ENCODE measurements at places on chromosomes 1 and 21. TPM values are rescaled to one million over a fixed set of nuclear protein-coding genes. Genes with fewer than 3 reads are reported as not detected.
A peak's percentile ranks its signal among the peaks of the same experiment; 100 is the strongest.

DNA sequence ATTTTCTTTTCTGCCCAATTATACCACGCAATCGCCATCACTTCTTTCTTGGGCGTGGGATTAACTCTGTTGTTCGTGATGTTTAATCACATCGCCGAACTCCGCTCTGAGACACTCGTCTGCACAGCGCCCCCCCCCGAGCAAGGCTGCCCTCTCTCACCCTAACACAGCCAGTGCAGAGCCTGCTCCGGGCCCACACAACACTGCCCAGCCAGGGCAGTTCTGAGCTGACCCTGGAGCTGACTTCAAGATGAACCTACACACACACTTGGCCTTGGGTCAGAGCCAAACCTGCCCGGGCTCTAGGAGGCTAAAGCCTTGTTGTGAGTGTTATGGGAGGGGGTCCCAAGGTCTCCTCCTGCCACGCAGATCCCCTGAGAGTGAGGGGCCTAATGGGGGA, 64.6 kb upstream of the LRP8 start:
- H3K36me3 ChIP-seq: no peaks in the 10 kb centered on the region
- H3K4me1 ChIP-seq: peaks cover 12% of the 10 kb centered on the region
- no peak overlapping the region for H3K27ac ChIP-seq
- H3K27me3 ChIP-seq: no peaks in the 10 kb centered on the region
- DNase-seq: no peak

Gene TNFSF4
- total RNA-seq: 0.26 TPM

- H3K36me3 ChIP-seq: no peaks in the 10 kb centered on the region
- H3K27ac ChIP-seq: no peak overlapping the region
- H3K4me1 ChIP-seq: no peaks in the 10 kb centered on the region
- DNase-seq: no peak
Observed at GRCh38 chr1:33402206-33402605, 28.7 kb downstream of the PHC2 start.

DNA sequence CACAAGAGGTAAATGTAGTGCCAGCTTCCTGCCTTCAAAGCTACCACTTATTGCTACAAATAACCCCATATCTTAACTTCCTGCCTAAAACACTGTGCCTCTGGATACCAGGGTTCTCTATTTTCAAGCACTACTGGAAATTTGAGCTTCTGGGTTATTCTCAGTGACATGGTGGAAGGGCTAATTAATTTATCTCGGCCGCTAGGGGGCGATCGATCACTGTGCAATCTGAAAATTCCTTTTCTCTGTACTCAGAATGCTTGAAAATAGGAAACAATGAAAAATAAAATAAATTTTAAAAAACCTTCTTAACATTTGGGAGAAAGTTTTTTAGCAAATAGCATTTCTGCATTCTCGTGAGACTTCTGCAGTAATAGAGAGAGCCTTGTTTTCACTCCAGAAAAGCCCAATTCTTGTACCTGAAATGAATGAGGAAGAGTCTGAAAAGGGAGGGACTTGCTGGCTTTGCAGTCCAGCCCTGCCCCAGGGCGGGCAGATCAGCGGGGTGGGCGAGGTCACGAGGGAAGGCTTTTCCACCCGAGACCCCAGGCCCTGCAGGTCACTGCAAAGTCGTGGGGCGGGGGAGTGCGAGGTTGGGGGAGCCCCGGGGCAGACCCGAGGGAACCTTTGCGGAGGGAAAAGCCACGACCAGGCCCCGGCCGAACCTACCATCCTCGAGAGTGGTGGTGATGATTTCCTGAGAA, 276.7 kb downstream of the PCP4 start:
- H3K4me1 ChIP-seq: no peaks in the 10 kb centered on the region
- no peaks in the 10 kb centered on the region for H3K27me3 ChIP-seq
- DNase-seq: peak; percentile 87
- no peak overlapping the region for H3K4me3 ChIP-seq
- no peak overlapping the region for H3K27ac ChIP-seq

- DNase-seq: no peak
- H3K27me3 ChIP-seq: no peaks in the 10 kb centered on the region
- no peak overlapping the region for H3K4me3 ChIP-seq
- no peak overlapping the region for H3K27ac ChIP-seq
- no peaks in the 10 kb centered on the region for H3K36me3 ChIP-seq
- H3K4me1 ChIP-seq: peaks cover 30% of the 10 kb centered on the region
Observed at GRCh38 chr1:27444632-27445031, 45.3 kb downstream of the WASF2 start.

GRCh38 chr1:68321084-68321685, 88.9 kb upstream of the WLS start:
- DNase-seq: peak; percentile 58
- H3K4me3 ChIP-seq: no peak overlapping the region
- H3K4me1 ChIP-seq: no peaks in the 10 kb centered on the region
- H3K27ac ChIP-seq: no peak overlapping the region
- H3K36me3 ChIP-seq: no peaks in the 10 kb centered on the region
- no peaks in the 10 kb centered on the region for H3K27me3 ChIP-seq

Gene KCNK2
- total RNA-seq: not detected

- H3K27ac ChIP-seq: no peak overlapping the region
- H3K4me1 ChIP-seq: no peaks in the 10 kb centered on the region
- H3K4me3 ChIP-seq: no peak overlapping the region
- DNase-seq: no peak
Observed at GRCh38 chr1:199776768-199777497, 250.6 kb upstream of the NR5A2 start.

Gene ZNF672
- total RNA-seq: 16.7 TPM

GRCh38 chr1:154746622-154747299, 123.3 kb downstream of the KCNN3 start:
- no peak for DNase-seq
- H3K27me3 ChIP-seq: no peaks in the 10 kb centered on the region
- no peak overlapping the region for H3K27ac ChIP-seq

GRCh38 chr1:181732218-181732990, 249.1 kb downstream of the CACNA1E start:
- H3K27me3 ChIP-seq: no peaks in the 10 kb centered on the region
- no peak for DNase-seq
- no peaks in the 10 kb centered on the region for H3K36me3 ChIP-seq
- H3K4me3 ChIP-seq: no peak overlapping the region
